ENCODE measurements at places on chromosomes 3 and 15.

DNA sequence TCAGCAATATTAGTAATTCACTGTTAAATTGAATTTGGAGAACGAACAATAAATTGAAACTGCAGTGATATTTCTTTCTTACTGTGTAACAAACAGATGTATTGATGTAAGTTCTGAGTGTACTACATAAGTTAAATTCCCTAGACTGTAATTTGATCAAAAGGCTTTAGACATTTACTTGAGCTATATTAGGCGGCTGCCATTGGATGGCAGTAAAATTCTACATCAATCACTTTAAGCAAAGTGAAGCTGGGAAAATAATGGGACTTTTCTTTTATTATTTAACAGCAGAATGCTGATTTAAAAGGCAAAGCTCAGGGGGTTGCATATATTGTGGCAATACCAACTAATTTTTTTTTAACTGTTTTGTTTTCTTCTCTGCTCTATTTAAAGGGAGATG is 212.6 kb upstream of the PLSCR5 start:
- DNase-seq = no peak

- no peak for DNase-seq
Measured at GRCh38 chr15:36579792-36580431, 486 bp downstream of the CDIN1 start.

DNA sequence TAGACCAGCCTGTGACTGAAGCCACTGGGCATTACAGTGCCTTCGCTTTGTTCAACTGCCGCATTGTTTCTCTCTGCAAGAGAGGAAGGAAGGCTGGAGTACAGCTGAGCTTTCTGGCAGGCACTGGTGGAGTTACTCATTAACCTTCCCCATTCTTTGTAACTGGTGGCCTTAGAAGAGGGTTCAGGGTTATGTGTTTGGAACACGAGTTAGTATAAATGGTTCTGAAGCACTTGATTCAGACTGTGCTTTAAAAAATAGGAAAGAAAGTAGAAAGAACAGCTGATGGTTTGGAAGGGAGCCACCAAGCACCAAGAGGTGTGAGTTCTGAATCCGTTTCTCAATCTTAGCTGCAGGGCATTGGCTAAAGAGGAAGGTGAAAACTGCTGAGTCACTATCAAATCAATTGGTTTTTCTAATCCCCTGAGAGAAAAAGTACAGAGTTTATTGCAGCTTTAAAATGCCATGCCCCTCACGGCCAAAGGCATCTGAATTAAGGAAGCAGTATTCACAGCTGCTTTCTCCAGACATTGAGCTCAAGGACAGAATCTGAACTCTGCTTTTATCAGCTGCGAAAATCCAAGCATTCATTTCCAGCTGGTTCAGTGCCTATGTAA is 3.6 kb downstream of the HGD start:
- DNase-seq = no peak

- DNase-seq = no peak
Measured at GRCh38 chr3:112873632-112874031, 27.0 kb upstream of the CD200R1L start.

- DNase-seq = no peak
Measured at GRCh38 chr15:36769098-36769497, 189.7 kb downstream of the CDIN1 start.

DNA sequence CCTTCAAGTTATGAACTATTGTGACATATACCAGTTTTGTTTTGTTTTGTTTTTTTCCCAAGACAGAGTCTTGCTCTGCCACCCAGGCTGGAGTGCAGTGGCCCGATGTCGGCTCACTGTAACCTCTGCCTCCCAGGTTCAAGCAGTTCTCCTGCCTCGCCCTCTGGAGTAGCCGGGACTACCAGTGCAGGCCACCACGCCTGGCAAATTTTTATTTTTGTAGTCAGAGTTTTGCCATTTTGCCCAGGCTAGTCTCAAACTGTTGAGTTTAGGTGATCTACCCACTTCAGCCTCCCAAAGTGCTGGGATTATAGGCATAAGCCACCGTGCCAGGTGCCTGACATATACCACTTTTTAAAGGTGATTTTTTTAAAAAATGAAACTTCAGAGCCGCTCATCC is 74.6 kb downstream of the ARRDC4 start:
- no peak for DNase-seq
